ENCODE measurements at places on chromosomes 16 and 17. TPM values are rescaled to one million over a fixed set of nuclear protein-coding genes. Genes with fewer than 3 reads are reported as not detected.

Gene CCDC144A
- 20.9 TPM for total RNA-seq

Gene RNF112
- total RNA-seq = 20.5 TPM

Gene GDPD1
- not detected for total RNA-seq

Gene CCL14
- total RNA-seq = 4.1 TPM

Gene SLC4A1
- 34.4 TPM for total RNA-seq

Gene STAC2
- 0.24 TPM for total RNA-seq

Gene SCGB1C2
- not detected for total RNA-seq

Gene PYDC1
- total RNA-seq = not detected

Gene RUNDC3A
- total RNA-seq = 17.3 TPM

Gene KRT17
- 762 TPM for total RNA-seq

Gene CAPNS2
- total RNA-seq = 21.4 TPM

GRCh38 chr17:21275579-21276263 lies 8.8 kb upstream of the MAP2K3 start:
- DNase-seq = peak; percentile 92

GRCh38 chr16:31055613-31056012 lies 18.4 kb downstream of the ZNF668 start:
- DNase-seq = no peak

DNA sequence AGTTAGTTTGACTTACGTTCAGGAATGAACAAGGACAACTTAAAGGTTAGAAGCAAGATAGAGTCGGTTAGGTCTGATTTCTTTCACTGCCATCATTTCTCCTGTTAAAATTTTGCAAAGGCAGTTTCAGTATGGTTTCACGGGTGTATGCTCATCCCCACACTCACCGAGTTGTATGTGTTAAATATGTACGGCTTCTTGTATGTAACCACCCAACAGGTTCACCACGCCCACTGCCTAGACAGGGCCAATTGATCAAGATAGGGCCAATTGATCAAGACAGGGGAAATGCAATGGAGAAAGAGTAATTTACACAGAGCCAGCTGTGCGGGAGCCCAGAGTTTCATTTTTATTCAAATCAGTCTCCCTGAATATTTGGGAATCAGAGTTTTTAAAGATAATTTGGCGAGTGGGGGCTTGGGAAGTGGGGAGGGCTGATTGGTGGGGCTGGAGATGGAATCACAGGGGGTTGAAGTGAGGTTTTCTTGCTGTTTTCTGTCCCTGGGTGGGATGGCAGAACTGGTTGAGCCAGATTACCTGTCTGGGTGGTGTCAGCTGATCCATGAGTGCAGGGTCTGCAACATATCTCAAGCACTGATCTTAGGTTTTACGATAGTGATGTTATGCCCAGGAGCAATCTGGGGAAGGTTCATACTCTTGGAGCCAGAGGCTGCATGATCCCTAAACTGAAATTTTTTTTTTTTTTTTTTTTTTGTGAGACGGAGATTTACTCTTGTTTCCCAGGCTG lies 62.4 kb upstream of the PLCG2 start:
- DNase-seq = peak; percentile 67

GRCh38 chr16:23485841-23486240 lies 24.5 kb downstream of the GGA2 start:
- no peak for DNase-seq

- no peak for DNase-seq
Measured at GRCh38 chr16:69916462-69916861, 34.7 kb upstream of the CLEC18A start.

GRCh38 chr17:4843321-4844000 lies 10.3 kb downstream of the MINK1 start:
- DNase-seq = no peak

- DNase-seq = no peak
Measured at GRCh38 chr16:79980650-79981521, 380.3 kb upstream of the MAF start.

DNA sequence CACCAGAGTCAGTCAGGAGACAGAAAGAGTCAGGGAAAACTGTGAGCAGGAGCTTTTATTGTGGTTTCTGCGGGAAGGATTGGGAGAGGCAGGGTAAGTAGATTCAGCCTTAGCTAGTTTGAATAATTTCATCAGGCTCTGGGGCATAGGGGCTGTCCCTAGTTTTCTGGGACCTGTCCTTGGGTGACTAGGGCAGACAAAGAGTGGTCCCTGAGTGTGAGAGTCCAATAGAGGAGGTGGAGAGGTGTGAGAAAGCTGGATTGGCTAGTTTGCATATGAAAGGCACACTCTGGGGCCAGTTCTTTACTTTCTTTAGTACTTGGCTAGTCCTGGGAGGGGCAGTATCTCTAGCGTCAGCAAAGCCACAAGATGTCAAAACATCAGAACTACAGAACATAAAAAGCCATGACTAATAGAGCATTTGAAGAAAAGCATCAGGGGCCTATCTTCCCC lies 255.6 kb downstream of the HS3ST3A1 start:
- peak; percentile 22 for DNase-seq

DNA sequence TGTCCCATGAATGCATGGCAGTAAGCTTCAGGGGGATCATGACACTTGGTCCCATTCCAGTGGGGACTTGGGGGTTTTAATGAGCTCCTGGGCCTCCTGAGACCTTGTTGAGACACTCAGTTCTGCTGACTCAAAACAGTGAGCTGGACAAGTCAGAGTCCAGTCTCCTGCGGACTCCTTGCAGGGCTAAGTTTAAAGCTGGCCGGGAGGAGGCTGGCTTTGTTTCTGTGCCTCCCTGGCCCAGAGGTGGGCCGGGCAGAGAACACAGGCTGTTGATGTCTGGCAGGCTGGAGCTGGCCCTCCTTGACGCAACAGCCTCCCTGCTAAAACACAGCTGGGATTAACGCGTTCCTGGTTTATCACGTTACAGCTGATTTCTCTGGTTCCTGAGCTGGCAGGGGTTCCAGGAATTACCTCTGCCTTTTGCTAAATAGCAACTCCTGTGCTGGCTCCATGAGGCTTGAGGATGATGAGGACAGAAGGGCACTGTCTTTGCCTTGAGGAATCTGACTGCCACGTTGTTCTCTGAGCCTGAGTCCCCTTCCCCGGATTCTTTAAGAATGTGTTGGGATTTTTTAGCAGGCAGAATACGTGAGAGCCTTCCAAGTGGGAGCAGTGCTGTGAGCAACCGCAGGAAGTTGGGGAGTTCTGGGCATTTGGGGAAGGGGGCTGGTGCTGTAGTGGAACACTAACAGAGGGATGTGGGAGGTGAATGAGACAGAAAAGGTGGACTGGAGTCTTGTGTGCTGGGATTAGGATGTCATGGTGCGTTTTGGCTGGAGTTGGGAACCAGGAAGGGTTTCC lies 2.0 kb downstream of the GPT2 start:
- peak; percentile 74 for DNase-seq

GRCh38 chr16:77823067-77823466 lies 34.7 kb downstream of the VAT1L start:
- peak; percentile 49 for DNase-seq

DNA sequence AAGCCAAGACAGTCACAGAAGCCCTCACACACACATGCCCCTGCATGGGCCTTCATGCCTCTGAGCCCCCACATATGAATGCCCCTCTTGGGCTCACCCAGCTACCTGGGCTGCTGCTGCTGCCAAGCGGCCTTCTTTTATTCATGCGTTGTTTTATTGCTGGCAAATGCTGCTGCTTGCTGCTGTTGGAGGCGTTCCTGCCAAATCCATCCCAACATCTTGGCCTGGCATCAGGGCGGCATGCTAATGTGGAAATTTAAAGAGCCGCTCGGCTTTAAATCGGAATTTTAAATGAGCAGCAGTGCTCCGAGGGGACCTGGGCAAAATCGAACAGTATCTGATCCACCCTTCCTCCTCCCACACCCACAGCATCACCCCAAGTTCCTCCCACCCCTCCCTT lies 39.0 kb downstream of the NEUROD2 start:
- DNase-seq = no peak

GRCh38 chr17:17387498-17388362 lies 84.6 kb downstream of the NT5M start:
- no peak for DNase-seq

DNA sequence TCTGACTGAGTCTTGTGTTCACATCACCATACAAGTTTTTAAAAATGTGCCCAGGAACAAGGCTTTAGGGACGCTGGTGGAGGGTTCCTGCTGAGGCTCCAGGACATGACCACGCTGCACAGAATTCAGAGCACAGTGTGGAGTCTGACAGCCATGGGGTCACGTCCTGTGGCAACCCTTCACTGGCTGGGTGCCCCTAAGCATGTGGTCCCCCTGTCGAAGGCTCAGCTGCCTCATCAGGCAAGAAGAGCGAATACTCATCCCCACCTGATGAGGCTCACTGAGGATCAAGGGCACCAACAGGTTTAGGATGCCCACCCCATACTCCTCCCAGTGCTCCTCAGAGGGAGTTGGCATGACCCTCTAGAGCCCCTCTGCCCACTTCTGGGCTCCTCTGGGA lies 5.9 kb downstream of the PNMT start:
- no peak for DNase-seq

DNA sequence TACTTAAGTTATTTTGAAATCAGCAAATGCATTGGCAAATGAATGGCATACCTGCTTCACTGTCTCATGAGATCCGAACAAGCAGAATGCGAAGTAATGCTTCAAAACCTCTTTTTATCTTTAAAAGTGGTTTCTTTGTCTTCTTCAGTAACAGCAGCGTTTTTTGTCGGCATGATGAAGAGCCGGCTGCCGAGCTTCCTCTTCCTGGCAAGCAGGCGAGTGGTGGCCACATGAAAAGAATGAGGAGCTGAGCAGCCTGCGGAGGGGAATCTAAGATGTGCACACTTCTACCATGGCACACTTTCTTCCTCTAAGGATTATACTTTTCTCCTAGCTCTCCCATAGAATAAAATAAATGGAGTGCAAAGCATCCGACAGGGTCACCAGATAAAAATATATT lies 42.4 kb upstream of the AKTIP start:
- no peak for DNase-seq

DNA sequence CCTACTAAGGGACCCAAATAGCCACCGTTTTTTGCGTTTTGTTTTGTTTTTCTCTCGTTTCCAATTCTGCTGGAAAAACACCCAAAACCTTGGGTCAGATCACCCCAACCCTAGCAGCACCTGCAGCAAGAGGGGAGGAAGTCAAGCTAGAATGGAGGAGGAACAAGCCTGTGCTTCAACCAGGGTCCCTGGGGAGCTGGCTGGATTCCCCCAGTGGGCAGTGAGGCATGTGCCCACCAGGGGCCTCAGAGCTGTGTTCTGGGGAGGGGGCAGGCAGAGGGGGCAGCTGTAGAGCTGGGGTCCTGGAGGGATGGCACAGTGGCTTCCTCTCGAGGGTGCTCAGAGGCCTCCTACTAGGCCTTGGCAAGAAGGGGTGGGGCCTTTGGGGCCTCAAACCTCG lies 6.5 kb downstream of the CD79B start:
- no peak for DNase-seq

GRCh38 chr16:4206680-4207079 lies 35.2 kb downstream of the SRL start:
- DNase-seq = no peak

- DNase-seq = no peak
Measured at GRCh38 chr17:8557176-8557806, 73.2 kb downstream of the MYH10 start.

- peak; percentile 97 for DNase-seq
Measured at GRCh38 chr16:54286366-54287130, at the start of gene IRX3. IRX3 (minus strand) TSS chr16:54286787; CDS start chr16:54286050, 737 bp downstream.

GRCh38 chr17:49327835-49328784 lies 33.9 kb downstream of the ZNF652 start:
- DNase-seq = no peak

DNA sequence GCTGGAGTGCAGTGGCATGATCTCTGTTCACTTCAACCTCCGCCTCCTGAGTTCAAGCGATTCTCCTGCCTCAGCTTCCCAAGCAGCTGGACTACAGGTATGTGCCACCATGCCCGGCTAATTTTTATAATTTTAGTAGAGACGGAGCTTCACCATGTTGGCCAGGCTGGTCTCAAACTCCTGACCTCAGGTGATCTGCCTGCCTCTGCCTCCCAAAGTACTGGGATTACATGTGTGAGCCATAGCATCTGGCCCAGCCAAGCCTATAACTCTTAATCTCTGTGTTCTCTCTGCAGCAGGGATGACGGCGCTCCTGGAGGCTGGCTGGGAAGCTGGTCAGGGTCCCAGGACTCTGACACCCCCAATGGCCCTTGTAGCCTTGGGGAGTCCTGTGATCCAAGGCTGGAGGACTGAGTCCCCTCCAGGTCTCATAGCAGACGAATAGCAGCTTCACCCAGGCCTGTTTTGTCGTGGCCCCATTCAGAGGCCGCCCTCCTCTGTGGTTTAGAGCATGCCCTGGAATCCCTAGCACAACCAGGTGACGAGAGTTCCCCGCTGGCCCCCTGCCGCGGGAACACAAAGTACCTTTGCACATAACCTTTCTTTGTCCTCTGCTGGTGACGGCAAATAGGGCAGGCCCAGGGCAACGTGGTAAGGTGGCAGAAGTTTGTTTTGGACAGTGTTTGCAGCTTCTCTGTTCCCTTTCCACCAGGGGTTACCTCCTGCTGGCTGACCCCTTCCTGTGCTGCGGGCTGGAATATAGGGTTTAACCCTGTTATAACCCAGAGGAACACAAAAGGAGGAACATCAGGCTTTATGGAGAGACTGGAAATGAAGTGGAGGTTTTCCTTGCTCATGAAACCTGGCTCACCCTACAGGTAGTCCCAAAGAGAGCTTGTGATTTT lies 43.0 kb upstream of the TOB1 start:
- DNase-seq = no peak

DNA sequence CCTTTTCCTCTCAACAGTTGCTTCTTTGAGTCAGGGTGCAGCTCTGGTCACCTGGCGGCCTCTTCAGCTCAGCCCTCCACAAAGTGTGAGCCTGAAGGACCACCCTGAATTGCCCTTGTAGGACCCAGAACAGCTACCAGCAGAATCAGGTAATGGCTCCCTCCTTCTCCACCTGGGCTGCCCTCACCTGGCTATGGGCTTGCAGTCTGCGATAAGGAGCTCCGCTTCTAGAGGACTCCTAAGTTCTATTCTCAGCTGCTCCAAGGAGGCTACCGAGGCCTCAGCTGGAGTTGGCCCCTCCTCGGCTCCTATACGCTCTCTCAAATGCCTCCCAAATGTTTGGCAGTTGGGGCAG lies 13.4 kb downstream of the SMIM5 start:
- DNase-seq = no peak

DNA sequence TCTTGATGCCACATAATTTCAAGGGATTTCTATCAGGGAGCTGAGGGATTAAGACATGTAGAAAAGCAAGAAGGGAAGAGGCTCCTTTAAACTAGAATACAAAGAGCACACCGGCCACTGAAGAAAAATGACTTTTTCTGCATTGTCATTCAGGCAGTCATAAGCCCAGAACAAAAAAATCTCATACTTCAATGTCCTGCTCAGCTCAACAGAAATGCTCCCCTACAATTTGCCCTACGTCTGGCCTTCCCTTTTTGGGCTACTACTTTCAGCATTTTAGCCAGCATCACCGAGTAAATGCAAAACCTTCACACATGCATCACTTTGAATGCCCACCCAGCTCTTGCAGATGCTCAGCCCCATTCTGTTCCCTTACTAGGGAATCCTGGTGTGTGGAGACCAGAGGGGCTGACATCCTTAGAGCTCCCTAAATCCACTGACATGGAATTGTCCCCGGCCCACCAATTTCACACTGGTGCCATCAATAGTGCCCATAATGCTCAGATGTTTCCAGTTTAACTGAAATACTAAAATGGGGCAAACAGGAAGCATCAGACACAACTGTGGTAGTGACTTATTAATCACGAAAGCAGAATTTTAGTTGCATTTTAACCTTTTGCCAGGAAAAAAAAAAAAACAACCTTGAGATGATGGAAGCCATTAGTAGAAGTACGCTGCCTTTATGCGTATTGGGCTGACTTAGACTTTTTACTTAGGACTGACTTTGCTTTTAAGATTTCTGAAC lies 2.7 kb downstream of the MAP3K14 start:
- no peak for DNase-seq
